ENCODE measurements at places on chromosomes 2 and 18.

GRCh38 chr2:202680512-202680911 is 45.7 kb downstream of the FAM117B start:
- no peak for DNase-seq

- DNase-seq: no peak
Measured at GRCh38 chr2:129369437-129369836, 610.0 kb upstream of the RAB6C start.

DNA sequence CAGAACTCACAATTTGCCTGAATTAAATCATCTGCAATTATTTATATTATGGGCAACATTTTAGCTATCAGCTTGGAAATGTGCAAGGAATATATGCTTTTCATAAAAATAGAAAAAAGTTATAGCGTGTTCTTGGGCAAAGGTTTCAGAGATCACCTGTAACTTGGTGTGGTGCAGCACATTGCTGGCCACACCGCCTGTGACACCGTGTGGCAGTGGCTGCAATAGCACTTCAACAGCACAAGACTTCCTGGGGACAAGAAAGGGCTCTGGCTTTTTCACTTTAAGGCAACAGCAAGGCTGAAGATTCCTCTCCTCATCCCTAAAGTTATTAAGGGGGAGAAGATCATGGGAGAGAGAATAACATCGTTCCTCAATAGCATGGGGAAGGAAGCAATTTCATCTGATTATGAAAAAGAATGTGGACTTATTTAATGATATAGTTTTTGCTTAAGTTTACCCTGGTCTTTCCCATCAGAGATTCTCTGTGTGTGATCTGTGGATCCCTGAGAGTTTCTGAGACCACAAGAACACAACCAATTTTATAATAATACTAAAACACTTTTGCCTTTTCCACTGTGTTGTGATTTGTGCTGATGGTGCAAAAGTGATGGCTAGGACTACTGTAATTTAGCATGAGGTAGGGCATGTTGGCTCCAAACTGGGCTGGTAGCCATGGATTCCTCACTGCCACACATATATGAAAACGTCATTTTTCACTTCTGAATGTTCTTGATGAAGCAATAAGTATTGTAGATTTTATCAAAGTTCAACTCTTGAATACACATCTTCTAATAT is 15.0 kb upstream of the SERPINB3 start:
- no peak for DNase-seq

DNA sequence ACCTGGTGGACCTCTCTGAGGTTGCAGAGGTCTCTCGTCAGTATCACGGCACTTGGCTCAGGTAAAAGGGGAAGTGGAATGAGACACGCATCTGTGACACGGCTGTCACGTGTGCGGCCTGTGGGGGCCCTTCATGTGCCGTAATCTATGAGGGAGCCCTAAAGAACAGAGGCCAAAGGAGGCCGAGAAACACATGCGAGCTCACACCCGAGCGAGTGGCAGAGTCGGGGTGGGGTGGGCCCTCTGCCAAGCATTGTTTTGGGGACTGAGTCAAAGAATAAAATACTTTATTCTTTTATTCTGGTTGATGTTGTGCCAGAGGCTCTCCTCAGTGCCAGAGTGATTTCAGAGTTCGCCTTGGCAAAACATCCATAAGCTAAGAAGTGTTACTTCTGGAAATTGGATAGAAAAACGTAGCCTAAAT is 43.3 kb downstream of the PLB1 start:
- peak; percentile 84 for DNase-seq

DNA sequence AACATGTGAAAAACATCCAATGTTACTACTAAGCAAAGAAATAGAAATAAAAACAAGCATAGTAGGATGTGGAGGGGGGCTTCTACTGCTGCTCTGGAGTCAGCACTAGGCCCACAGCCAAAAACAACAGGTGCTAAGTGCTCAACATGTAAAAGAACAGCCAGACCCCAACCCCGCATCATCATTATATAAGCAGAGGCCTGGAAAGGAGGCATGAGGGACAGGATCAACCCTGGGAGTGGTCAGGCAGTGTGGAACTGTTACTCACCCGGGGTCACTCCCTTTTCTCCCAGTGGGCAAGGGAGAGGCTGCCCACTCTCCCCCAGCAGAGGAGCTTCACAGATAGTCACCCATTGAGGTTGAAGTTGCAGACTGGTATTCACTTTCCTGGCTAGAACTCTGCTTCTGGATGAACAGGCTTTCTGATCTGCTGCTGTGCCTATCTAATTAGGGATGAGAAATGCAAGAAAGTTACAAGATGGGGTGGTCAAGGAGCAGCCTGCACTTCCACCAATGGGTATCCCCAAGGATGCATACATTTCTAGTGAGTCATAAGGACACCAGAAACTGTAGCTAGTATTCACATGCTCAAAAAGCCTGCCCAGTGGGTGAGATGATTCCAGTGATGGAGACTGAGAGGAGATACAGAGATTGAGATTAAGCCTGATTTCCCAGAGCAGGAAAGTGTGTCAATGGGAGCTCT is 480.1 kb upstream of the TCF4 start:
- DNase-seq: peak; percentile 60

DNA sequence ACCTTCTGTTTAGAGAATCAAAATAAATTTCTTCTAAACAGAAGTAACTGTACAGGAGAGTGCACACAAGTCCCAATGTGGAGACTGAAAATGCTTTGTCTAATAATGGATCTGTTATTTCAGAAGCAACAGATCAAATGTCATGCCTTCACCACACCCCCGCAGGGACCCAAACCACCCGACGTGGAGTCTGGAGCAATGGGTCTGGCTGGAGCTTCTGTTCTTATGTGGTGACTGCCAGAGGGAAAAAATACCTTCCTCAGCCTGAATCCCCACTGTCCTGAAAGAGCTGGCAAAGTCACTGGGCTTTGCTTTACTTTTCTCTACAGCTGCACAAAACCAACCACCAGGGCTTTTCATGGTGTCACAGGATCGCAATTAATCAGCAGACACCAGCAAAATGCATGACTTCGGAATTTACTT is 119.0 kb upstream of the ZFP36L2 start:
- DNase-seq: no peak
